Effector CD4-positive, alpha-beta T cell (primary cell): ENCODE measurements at places on chromosomes 5 and 9.

- no peak for DNase-seq
These were observed 9.9 kb downstream of the SNCB start for GRCh38 chr5:176620333-176620981.

GRCh38 chr5:107651325-107651724 lies 19.4 kb downstream of the EFNA5 start:
- DNase-seq, result no peak

GRCh38 chr5:139138809-139139208 lies 59.4 kb downstream of the SIL1 start:
- DNase-seq, result no peak

- DNase-seq, result no peak
These were observed 68.2 kb upstream of the CKMT2 start for GRCh38 chr5:81164936-81165335.

GRCh38 chr5:125198270-125198974 lies 452.0 kb upstream of the ZNF608 start:
- no peak for DNase-seq

DNA sequence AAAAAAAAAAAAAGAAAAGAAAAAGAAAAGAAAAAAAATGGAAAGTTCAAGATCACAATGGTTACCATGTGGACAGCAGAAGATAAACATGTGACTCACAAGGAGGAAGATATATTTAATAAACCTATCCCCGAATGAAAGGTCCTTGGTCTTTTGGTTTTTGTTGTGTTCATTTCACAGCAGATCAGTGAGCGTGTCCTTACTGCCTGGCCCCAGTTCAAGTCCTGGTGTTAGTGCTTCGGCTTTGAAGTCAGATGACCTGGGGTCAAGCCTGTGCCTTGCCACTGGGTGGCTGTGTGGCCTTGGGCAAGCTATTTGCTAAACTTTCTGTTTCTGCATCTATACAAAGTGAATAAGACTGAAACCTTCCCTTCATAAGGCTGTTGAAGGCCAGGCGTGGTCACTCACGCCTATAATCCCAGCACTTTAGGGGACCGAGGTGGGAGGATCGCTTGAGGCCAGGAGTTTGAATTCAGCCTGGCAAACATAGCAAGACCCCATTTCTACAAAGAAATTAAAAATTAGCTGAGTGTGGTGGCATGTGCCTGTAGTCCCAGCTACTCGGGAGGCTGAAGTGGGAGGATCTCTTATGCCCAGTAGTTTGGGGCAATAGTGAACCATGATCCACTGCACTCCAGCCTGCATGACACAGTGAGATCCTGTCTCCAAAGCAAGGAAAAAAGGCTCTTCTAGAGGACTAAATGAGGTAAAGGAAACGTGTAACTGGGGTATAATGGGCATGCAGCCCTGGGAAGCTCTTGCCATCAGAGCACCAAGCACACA lies 94.5 kb upstream of the SPATA31D4 start:
- no peak for DNase-seq

DNA sequence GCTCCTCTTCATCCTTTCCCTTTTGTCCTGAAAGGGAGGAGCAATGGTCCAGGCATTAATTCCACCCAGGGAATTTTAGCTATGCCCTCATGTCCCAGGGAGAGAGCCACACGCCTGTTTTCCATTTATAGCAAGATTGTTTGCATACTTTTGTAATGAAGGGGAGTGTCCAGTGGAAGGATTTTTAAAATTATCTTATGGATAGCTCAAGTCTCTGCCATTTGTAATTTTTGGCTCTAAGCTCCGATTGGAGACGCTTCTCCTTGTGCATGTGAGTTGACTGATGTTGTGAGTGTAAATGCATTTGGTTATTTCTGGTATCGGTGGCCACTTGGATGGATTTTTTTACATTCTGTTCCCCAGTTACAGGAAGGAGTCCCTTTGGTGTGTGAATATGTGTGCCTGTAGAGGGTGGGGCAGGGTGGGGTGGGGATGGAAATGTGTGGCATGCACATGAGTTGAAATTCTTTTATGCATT lies 7.2 kb upstream of the RPL26L1 start:
- no peak for DNase-seq

DNA sequence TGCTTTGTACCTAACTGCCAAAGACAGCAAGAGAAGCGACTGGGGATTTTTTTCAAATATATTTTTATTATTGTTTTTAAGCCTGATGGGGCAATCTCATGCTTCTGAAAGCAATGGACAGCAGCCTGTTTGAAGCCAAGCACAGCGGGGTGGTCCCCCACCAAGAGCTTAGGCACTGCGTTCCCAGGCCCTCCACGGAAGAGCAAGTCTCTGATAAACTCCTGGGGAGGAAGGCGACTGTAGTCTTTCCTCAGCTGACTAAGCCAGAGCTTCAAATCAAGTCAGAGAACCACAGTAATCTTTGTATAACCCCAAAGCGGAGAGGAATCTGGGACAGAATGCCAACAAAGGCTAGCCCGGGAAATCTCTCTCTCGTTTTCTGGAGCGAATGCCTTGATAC lies 54.4 kb downstream of the ARSB start:
- no peak for DNase-seq

DNA sequence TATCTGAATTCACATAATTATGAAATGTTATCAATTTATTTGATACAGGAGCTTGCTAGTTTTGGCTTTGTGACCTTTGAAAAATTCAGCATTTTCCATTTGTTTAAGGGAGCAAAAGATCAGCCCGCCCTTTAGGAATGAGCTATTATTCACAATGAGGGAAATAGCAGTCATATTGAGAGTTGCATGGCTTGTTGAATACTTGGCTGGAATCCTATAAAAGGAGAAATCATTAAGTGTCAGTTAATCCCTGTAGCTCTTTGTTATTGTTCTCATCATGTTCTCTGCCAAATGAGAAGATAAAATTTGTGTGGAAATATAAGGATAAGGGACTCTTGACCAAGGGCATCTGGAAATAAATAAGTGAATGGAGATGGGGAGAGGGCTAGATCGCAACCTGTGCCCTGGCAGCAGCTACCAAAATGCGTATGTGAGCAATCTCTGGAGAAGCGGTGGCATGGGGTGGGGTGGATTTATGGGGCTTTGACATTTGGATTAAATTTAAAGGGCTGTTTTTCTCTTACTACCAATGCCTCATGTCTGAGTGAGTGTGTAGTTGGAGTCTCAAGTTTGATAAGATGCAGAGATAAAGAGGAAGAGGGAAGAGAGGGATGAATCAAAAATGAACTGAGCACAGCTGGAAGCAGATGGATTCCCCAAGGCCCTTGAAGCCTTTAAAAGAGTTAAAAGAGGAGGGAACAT lies 237.6 kb downstream of the NNT start:
- no peak for DNase-seq
